ENCODE measurements at places on chromosomes 12 and 14.

DNA sequence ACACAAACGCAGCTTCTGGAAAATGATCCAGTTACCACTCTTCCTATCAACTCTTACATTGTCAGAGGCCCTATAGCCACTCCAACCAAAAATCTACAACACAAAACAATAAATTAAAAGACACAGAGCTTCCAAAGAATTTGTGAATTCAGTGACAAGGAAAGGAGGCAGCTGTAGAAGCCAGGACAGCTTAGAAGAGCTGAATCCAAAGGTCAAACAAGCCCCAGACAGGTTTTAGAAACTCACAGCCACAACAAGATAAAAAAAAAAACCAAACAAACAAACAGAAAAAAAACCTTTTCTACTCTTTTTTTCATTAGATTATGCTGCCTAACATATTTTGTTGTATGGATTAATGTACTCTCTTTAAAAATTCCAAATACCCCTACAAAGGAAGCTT is 94.4 kb downstream of the KIF21A start:
- no peak for DNase-seq

DNA sequence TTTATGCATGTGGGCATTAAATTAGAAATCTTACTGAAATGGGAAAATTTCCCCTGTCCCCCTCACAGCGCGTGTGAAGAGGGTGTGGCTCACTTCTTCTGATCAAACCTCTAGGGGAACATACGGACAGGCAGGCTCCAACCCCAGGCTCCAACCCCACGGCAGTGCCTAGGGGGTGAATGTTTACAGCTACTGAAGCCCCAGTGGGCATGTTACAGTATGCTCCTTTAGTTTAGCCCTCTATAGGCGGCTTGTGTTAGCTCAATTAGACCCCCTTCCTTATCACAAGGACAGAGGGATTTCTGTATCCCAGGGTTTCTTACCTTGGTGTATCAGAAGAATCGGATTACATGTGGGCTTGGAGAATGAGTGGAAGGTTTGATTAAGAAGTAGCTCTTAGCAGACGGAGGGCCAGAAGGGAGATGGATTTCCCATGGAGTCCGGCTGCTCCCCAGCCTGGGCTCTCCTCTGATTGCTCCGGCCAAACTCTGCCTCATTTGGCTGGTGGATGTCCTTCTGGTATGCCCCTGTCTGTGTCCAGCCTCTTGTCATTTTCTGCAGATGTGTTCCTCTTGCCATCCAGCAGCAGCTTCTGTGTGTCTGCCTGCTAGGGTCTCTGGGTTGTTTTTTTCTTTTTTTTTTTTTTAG is 223.7 kb downstream of the TMTC2 start:
- no peak for DNase-seq

DNA sequence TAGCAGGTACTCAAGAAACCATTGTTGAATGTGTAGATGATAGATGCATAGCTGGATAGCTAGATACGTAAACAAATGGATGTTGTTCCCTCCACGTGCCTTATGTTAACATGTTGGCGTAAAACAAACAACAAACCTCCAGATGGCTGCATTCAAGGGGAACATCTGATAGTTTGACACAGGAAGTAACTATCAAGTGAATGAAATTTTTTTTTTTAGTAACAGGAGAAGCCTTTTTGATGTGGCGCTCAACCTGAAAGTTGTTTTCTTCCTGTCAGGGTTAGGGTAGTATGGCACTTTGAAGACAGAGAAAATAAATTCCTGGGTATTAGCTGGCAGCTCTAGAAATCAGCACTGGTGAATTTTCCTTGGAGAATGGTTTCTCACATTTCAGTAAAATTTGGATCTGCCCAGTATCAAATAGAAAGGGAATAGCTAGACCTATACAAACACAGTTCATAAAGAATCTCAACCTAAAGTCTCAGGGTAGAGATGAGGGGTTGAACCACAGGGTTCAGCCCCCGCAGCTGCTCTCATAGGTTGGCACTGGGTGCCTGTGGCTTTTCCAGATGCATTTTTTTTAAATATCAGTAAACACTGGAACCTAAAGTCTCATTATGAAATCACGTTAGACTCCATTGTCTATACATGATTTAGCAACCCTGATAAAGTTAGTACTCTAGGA is 18.8 kb upstream of the RAP1B start:
- DNase-seq = no peak

DNA sequence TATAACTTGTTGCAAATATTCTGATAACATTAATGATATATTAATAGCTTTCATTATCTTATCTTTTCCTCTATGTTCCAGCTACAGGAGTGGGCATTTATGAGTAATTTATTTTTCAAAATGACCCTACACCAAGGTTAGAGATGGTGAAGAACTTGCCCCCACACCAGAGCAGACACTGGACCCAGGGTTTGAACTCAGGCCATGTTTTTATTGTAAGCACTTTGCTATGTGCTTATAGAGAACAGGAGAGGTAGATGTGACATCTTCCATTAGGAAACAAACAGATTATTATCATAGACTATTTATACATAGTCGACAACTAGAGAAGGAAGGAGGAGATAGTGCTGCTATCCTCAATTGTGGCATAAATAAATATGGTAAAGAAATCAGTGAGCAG is 265.2 kb downstream of the EGLN3 start:
- DNase-seq = no peak

- DNase-seq = no peak
Observed at GRCh38 chr12:103470664-103471063, 25.1 kb downstream of the C12orf42 start.

- DNase-seq = no peak
Observed at GRCh38 chr12:98894412-98895085, 249.5 kb downstream of the APAF1 start.

Measured in GM04504 (cell line).